A549 (cell line): ENCODE measurements at places on chromosomes 6 and 20. TPM values are rescaled to one million over a fixed set of nuclear protein-coding genes. Genes with fewer than 3 reads are reported as not detected.

- DNase-seq: no peak
Measured at GRCh38 chr6:155328539-155329459, 14.5 kb upstream of the TFB1M start.

GRCh38 chr6:13810688-13811446, 3.5 kb downstream of the MCUR1 start:
- no peak for DNase-seq

- DNase-seq: no peak
Measured at GRCh38 chr6:132411296-132411695, 10.0 kb upstream of the MOXD1 start.

- DNase-seq: peak; percentile 36
Measured at GRCh38 chr6:139533573-139534471, 159.4 kb upstream of the CITED2 start.

- peak; percentile 27 for DNase-seq
Measured at GRCh38 chr6:21109391-21110178, 484.0 kb upstream of the SOX4 start.

GRCh38 chr20:3784863-3785239, 1.7 kb downstream of the CENPB start:
- no peak for DNase-seq

GRCh38 chr6:62714112-62714511, 428.1 kb upstream of the KHDRBS2 start:
- no peak for DNase-seq

GRCh38 chr20:33501000-33501399, 11.1 kb downstream of the CBFA2T2 start:
- DNase-seq: no peak

- no peak for DNase-seq
Measured at GRCh38 chr20:14744723-14745122, 407.3 kb upstream of the FLRT3 start.

- no peak for DNase-seq
Measured at GRCh38 chr20:49766979-49767521, 45.6 kb upstream of the SLC9A8 start.

GRCh38 chr6:85920782-85921181, 278.1 kb upstream of the SYNCRIP start:
- no peak for DNase-seq

DNA sequence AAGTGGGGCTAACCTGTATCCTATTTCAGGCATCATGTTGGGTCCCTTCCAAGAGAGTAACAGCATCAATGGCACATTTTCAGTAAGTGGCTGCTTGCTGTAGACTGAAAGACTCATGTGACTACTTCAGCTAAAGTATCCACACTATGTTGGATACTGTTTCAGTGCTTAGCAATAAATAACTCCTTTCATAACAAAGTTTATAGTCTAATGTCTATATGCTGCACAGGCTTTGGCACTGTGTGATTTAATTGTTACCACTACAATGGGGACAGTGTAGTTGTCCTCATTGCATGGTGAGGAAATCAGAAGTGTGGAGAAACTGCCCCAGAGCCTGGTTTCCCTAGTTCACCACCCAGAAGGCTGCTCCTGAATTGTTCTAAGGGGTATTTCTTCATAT, 318.0 kb upstream of the PTCHD4 start:
- DNase-seq: no peak

GRCh38 chr6:100176311-100176950, 182.4 kb upstream of the MCHR2 start:
- peak; percentile 44 for DNase-seq

DNA sequence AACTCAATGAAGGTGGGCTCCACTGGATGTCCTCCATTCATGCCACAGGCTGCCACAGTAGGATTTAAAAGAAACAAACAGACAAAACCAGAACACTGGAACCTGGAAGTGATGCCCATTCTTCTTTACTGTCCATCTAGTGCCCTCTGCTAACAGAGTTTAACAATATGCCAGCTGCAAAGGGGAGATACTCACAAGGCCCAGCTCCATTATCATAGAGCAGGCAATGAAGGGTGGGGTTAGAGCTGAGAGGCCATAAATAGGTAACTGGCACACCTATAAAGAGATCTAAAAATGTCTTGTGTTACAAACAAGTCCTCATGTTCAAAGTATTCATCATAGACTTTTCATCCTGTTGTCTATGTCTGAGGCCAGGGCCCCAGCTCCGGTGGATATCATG, 75.6 kb downstream of the SOD2 start:
- DNase-seq: no peak

DNA sequence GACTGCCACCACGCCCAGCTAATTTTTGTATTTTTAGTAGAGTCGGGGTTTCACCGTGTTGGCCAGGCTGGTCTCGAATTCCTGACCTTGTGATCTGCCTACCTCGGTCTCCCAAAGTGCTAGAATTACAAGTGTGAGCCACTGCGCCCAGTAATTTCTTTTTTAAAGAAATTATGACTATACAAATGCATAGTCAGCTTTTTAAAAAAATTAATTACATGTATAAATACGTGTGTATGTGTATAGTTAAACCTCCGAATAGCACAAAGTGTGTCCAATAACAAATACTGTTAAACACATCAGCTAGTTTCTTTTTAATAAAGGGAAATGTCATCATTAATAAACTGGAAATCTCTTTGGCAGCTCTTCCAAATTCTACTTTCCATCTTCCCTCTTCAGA, 135.5 kb upstream of the SALL4 start:
- DNase-seq: no peak

DNA sequence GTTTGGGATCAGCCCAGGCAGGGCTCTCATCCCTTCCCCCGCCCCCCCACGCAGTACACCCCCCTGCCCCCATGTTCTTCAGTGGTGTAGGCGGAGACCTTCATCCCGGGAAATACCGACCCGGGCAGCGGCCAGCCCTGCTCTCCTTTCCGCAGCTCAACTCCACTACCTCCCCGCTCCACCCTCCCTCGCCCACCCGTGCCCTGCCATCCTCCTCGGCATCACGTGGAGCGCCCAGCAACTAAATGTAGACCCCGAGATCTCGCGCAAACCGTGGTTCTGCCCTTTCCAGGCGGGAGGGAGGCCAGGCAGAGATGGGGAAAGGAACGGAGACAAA, 1932.2 kb upstream of the DEFB115 start:
- no peak for DNase-seq

GRCh38 chr6:45052325-45052724, 275.8 kb upstream of the RUNX2 start:
- DNase-seq: no peak

DNA sequence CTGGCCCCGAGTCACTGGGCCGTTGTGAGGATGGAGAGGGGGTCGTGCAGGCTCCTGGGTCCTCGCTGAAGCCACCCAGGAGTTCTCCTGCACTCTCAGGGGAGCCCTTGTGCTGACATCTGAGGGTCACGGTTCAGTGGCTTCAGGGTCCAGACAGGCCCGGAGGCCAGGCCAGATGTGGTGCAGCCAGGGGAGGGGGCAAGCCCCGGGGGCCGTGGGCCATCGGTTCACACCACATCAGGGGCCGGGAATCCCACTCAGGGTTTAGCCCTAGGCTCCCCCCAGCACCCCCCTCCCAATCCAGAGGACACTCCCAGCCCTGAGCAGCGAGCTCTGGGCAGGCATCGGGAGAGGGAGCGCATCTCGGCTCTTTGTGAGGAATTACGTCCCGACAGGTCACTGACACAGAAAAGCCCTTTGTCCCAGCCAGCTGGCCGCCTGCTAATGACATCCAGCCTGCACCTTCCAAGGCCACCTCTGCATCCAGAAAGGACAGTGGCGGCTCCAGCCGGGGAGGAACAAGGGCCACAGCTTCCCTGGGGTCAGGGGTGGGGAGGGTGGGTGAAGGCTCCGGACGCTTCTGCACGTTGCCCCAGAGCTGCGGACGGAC, 6.4 kb upstream of the CHRNA4 start:
- DNase-seq: no peak

DNA sequence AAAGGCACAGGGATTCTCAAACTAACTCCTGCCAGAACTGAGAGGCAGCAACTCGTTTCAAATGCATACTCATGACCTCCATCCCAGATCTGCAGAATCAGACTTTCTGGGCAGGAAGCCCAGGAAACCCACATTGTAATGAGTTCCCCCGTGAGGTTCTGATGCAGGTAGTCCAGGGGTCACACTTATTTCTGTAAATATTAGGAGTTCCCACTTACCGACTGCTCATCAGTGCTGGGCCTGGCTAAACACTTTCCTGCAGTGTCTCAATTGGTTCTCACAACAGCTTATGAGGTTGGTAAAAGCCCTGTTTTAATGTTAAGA, 11.6 kb downstream of the DUSP15 start:
- no peak for DNase-seq

GRCh38 chr6:17100806-17101205, 1.0 kb upstream of the STMND1 start:
- DNase-seq: no peak

- no peak for DNase-seq
Measured at GRCh38 chr6:6701864-6702263, 113.3 kb downstream of the LY86 start.

DNA sequence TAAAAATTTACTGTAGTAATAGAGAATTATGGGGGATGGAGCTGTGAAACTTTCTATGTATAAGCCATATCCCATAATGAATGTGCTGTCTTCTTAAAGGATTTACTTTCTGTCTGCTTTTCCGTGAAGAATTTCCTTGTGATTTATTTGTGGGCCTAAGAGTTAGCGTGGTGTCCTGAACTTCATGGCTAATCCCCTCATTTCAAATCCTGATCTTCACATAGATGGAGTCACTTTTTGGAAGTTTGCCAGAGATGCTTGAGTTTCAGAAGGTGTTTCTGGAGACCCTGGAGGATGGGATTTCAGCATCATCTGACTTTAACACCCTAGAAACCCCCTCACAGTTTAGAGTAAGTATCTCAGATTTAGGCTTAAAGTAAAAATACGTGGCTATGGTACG, 19.4 kb upstream of the CLDN20 start:
- DNase-seq: no peak

Gene PLN
- not detected in 3 replicates for polyA plus RNA-seq

Gene PHF20
- polyA plus RNA-seq: 23.8 to 24.9 TPM (median 24.0 TPM) in 3 replicates

Gene OPN5
- polyA plus RNA-seq: not detected in 3 replicates

Gene CASS4
- 0.03 to 0.09 TPM (median 0.07 TPM) in 3 replicates for polyA plus RNA-seq

Gene IPCEF1
- polyA plus RNA-seq: not detected in 3 replicates

Gene RBM24
- polyA plus RNA-seq: 13.5 to 13.9 TPM (median 13.7 TPM) in 3 replicates

Gene NR2E1
- 0.08 TPM in 2 of 3 replicates, not detected in the other for polyA plus RNA-seq

Gene C20orf144
- 0.09 to 0.12 TPM (median 0.12 TPM) in 3 replicates for polyA plus RNA-seq

Gene ENPP3
- polyA plus RNA-seq: not detected in 3 replicates

Gene B3GALT4
- polyA plus RNA-seq: 0.24 to 0.41 TPM (median 0.27 TPM) in 3 replicates

Gene DPM1
- polyA plus RNA-seq: 106 to 120 TPM (median 114 TPM) in 3 replicates

Gene ZNF512B
- 14.4 to 17.6 TPM (median 16.8 TPM) in 3 replicates for polyA plus RNA-seq
